T-helper 22 cell (primary cell): ENCODE measurements at places on chromosomes 4 and X.

GRCh38 chrX:102833136-102833535 is 103.9 kb upstream of the RAB40AL start:
- DNase-seq, result no peak

DNA sequence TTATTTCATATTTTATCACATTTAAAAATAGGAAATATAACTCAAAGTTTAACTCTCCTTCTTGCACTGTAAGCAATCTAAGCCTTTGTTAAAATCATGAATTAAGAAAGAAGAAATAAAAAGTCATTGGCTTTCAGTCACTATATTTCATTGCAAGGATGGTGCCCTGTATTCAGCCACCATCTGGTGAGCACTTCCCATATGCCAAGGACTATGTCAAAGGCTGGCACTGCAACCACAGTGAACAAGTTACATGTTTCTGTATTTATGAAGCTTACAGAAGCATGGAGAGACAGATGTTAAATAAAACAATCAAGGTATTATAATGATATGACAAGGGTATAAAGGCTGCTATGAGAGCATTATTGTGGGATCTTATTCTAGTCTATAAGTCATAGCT is 68.6 kb downstream of the PRKG2 start:
- no peak for DNase-seq

GRCh38 chr4:150585611-150586010 is 3.7 kb downstream of the MAB21L2 start:
- no peak for DNase-seq

- DNase-seq, result peak; percentile 15
Observed at GRCh38 chr4:7831330-7831729, 108.3 kb downstream of the AFAP1 start.

DNA sequence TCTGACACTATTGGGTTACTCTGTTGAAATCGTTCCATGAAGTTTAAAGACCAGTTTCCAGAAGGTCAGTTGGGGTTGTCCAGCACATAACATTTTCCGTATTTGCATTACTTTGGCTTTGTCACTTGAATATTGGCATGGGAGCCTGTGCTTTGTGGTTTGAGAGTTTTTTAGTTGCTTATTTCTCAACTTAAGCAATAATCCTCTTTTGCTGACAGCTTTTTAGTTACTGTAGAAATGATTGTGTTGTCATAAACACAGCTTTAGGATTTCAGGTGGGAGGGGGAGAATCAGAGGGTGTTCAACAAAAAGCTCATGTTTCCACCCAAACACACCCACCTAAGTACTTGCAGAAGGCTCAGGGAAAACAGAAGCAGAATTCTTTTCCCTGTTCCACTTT is 210.7 kb upstream of the TLL1 start:
- DNase-seq, result no peak

DNA sequence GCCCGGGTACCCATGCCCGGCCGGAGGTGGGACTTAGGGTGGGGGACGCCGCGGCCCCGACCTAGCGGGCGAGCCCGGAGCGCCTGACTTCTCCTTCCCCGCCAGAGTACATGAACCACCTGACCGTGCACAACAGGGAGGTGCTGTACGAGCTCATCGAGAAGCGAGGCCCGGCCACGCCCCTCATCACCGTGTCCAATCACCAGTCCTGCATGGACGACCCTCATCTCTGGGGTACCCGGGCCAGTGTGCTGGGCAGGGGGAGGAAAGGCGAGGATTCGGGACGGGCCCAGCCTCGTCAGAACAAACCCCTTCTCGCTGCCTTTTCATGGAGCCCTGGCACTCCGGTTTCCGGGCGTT is 622 bp downstream of the TAFAZZIN start:
- peak; percentile 23 for DNase-seq

- DNase-seq, result no peak
Observed at GRCh38 chrX:40325161-40325560, 227.4 kb upstream of the BCOR start.

GRCh38 chrX:119155416-119156035 is 27.9 kb upstream of the KIAA1210 start:
- no peak for DNase-seq

- DNase-seq, result peak; percentile 15
Observed at GRCh38 chrX:104098151-104098808, 14.0 kb upstream of the ZCCHC18 start.

GRCh38 chr4:76943129-76943620 is 6.4 kb upstream of the SEPTIN11 start:
- DNase-seq, result no peak

GRCh38 chrX:16671005-16671404 is 21.0 kb downstream of the S100G start:
- DNase-seq, result no peak

GRCh38 chrX:2474280-2474962 is 26.4 kb downstream of the DHRSX start:
- no peak for DNase-seq

- no peak for DNase-seq
Observed at GRCh38 chr4:8754634-8755589, 116.7 kb downstream of the HMX1 start.

- no peak for DNase-seq
Observed at GRCh38 chr4:26879805-26880204, 19.2 kb downstream of the STIM2 start.

DNA sequence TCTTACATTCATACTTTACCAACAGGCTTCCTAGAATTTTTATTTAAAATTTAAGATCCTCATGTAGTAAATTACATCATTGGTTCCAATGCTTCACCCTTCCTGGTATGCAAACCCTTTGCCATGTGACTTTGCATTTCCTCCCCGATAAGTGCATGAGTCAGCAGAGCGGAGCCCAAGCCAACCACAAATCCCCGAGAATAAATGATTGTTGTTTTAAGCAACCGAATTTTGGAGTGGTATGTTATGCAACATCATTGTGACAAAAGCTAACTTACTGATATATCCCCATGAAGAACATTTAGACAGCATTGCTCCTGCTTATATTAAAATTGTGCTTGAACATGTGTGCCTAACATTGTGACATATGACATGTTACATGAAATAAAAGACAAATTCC is 199.4 kb upstream of the DDX53 start:
- no peak for DNase-seq

- no peak for DNase-seq
Observed at GRCh38 chr4:48195853-48196252, 61.8 kb upstream of the TXK start.

DNA sequence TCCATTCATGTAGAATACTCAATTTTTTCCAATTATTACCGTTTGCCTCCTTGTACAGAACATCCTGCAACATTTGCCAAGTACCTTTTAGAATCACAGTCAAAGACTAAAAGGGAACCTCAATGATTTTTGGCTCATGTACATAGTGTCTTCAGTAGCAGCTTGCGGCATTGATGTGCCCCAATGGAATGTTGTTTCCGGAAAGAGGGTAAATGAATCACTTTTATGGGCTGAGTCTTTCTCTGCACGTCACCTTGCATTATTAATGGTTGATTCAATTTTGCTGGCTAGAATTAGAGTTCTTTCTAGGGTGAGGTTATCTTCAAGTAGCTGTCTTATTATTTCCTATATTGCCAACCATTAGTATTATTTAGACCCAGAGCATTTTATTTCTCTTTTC is 116.9 kb upstream of the GABRA2 start:
- DNase-seq, result no peak

- DNase-seq, result no peak
Observed at GRCh38 chrX:85140964-85141363, 102.6 kb downstream of the SATL1 start.

DNA sequence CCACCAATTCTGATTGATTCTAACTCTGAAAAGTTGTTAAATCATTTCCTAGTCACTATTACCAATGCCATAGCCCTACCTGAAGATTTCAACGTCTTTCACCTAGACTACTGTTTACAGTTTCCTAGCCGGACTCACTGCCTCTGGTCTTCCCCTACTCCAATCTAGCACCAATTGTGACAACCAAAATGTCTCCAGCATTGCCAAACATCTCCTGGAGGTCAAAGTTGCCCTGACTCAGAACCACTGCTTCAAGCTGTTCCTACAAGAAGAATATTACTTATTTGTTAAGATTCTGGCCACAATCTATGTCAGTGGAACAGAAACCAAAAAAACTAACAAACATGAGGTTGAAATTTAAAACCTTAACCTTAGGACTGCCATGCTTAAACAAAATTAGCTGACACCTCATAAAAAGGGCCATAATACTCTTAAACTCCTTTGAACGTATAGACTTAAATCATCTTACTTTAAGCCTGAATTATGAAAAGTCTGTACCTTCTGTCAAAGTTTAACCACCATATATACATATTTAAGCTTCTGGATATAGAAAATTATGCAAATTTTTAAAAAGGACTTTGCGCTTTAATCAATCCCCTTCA is 2.1 kb downstream of the PDS5A start:
- DNase-seq, result no peak

GRCh38 chr4:156193106-156193505 is 239.4 kb upstream of the CTSO start:
- no peak for DNase-seq

GRCh38 chr4:7322166-7322991 is 112.4 kb downstream of the PSAPL1 start:
- DNase-seq, result no peak

- DNase-seq, result no peak
Observed at GRCh38 chr4:95963456-95963855, 123.6 kb downstream of the PDHA2 start.

DNA sequence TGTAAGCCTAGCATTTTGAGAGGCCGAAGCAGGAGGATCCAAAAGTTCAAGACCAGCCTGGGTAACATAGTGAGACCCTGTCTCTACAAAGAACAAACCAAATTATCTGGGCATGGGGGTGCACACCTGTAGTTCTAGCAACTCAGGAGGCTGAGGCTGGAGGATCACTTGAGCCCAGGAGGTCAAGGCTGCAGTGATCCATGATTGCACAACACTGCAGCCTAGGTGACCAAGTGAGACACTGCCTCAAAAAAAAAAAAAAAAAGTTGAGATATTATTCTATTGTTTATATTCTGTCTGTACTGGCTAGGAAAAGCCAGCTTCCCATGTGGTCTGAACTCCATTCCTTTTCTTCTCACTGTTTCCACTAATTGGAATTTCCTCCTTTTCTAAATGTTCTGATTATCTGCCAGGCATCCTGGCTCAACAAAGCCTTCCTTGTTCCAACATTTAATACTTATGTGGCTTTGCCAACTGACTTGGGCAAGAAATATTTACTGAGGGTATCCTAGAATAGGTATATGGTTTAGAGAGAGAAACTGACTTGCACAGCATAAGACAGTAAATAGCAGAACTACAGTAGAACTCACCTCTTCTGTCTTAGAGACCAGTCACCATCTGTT is 175.2 kb upstream of the ADAMTS3 start:
- no peak for DNase-seq

DNA sequence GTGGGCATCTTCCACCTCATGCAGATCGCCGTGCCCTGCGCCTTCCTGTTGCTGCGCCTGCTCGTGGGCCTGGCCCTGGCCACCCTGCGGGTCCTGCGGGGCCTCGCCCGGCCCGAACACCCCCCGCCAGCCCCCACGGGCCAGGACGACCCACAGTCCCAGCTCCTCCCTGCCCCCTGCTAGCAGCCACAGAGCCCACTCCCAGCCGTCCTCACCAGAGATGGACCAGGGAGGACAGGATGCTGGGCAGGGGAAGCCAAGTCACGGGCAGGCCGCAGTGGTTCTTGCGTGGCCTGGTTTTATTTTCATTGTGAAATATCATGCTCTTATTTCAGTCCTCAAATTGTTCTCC is 15.1 kb downstream of the DGKQ start:
- no peak for DNase-seq

DNA sequence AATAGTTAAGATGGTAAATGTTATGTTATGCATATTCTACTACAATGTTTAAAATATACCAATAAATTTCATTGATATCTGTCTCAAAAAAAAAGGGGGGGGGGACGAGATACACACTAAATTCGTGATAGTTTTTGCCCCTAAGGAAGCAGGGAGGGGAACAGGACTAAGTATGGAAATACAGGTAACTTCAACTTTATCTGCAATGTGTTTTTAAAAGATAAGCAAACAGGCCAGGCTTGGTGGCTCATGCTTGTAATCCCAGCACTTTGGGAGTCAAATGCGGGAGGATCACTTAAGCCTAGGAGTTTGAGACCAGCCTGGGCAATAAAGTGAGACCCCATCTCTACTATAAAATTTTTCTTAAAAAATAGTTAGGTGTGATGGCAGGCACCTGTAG is 13.4 kb upstream of the CLOCK start:
- DNase-seq, result no peak

GRCh38 chr4:48138936-48139335 is 4.9 kb upstream of the TXK start:
- no peak for DNase-seq

DNA sequence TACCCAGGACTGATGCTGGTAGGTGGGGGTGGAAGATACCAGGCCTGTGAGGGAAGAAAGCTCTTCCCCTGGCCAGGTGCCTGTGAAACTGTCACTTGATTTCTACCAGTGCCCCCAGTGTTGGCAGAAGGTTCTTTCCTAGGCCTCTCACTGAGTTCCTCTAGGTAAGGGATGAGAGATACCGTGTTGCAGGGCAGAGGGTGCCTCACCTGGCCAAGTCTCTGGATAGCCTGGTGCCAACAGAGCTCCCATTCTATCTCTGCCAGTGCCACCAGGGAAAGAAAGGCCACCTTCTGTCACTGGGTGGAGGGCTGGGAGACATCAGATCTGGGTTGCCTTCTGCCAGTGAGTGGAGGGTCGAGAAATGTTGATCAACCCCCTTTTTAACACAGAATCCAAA is 94.1 kb downstream of the RTL5 start:
- no peak for DNase-seq

DNA sequence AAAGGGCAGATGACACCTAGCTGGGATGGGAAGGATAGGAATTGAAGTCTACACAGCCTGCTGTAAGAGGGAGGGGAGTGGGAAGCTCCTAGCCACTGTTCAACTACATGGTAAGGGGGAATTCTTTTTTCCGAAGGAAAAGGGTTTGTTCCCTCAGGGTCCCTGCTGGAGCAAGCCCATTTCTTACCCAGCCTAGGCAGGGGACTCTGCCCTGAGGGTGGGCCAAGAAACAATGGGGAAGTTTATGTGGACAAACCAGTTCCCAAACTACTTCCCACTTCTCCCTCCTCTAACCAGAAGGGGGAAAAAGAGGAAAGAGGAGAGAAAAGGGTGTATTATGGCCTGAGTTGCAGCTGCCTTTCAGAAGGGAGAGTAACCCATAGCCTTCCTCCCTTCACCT is 13.5 kb upstream of the VSIG4 start:
- no peak for DNase-seq

GRCh38 chr4:9944431-9945425 is 76.6 kb downstream of the SLC2A9 start:
- no peak for DNase-seq

- no peak for DNase-seq
Observed at GRCh38 chr4:106315476-106315967, 487 bp downstream of the TBCK start.

- DNase-seq, result no peak
Observed at GRCh38 chrX:57417827-57418226, 131.3 kb downstream of the FAAH2 start.

- no peak for DNase-seq
Observed at GRCh38 chr4:17068392-17068791, 169.9 kb upstream of the LDB2 start.

- no peak for DNase-seq
Observed at GRCh38 chr4:130850019-130850524, 1754.1 kb downstream of the C4orf33 start.

GRCh38 chrX:30762755-30763154 is 109.5 kb downstream of the GK start:
- DNase-seq, result no peak

GRCh38 chrX:73366696-73367095 is 80.2 kb upstream of the CDX4 start:
- DNase-seq, result no peak

GRCh38 chr4:113827285-113827684 is 65.7 kb upstream of the CAMK2D start:
- DNase-seq, result no peak

- no peak for DNase-seq
Observed at GRCh38 chr4:2284934-2285612, 23.2 kb upstream of the MXD4 start.
